ENCODE measurements at places on chromosomes 7 and 10.
A peak's percentile ranks its signal among the peaks of the same experiment; 100 is the strongest.

- DNase-seq, result no peak
These were observed 57.6 kb upstream of the LMTK2 start for GRCh38 chr7:98049034-98049433.

DNA sequence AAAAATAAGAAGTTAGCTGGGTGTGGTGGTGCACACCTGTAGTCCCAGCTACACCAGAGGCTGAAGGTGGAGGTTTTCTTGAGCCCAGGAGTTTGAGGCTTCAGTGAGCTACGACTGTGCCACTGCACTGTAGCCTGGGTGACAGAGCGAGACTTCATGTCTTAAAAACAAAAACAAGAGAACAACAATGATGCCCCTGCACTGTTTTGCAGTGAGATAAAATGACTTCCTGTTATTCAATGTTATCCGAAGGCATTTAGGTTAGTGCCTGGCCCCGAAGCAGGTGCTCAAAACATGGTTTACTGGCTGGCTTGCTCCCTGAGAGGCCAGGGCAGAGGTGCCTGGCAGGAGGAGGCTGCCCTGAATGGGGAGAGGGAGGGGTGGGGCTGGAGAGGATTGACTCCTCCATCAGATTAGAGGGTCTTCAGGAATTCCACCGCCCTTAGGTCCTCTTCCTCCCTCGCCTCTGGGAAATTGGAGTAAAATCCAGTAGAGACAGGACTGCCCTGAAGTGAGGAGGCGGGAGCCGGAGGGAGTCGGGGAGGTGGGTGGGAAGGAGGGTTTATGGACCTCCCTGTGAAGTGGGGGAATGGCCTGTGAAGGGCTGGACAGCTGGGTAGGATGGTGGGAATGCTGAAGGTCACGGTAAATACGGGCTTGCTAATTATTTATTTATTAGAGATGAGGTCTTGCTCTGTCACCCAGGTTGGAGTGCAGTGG lies 6.8 kb upstream of the CLDN4 start:
- DNase-seq, result peak; percentile 1

DNA sequence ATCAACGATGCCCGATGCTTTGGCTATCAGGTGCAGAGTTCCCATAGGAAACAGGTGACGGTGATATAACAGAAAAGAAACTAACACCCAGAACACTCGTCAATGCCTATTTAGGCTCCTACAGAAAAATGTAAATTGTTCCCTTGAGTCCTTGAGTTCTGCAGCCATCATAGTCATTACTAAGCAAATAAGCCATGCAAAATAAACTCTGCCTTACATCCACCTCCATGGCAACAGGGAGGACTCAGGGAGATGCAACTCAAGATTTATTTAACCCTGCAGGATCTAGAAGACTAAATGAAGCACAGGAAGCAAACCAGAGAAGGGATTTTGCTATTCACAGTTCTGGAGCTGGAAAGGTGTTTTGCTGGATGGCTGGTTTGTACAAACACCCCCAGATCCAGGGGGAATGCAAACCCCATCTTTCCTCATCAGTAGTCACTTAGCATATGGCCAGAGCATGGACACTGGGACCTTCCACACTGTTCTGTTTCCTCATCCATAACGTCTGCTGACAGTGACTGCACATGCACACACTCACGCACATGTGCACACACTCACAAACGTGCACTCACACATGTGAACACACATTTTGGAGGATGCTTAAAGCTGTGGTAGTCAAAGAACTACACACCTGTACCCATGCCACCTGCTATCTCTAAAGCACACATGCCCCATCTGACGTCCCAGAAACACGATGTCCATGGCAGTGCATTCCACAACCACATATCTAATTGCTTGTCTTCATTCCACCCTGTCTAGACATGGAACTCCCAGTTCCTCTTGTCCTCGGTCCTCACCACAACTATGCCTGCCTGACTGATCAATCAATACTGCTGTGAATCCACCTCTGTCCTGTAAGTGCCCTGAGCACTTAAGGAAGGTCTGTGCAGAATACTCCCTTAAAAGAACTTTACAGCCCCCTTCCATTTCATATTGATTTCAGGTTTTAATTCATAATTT lies 178.2 kb downstream of the COBL start:
- DNase-seq, result no peak

DNA sequence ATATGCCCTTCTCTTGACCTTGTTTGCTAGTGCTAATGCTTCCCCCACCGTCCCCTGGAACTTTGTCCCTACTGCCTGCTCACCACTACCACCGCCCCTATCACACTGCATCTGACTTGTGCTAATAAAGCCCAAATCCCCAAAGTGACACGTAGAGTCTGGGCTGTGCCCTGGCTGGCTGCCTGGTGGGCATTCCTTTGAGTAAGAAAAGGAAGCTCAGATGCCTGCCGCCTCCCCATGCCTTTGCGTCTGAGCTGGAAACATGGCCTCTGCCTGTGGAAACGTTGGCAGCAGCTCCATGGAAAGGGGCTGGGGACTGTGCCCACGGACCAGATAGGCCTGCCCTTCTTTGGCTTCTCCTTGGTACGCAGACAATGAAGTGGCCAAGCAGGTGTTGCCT lies 138.3 kb downstream of the CYP26A1 start:
- no peak for DNase-seq

- no peak for DNase-seq
These were observed 176.0 kb upstream of the AKR1E2 start for GRCh38 chr10:4649886-4650508.

DNA sequence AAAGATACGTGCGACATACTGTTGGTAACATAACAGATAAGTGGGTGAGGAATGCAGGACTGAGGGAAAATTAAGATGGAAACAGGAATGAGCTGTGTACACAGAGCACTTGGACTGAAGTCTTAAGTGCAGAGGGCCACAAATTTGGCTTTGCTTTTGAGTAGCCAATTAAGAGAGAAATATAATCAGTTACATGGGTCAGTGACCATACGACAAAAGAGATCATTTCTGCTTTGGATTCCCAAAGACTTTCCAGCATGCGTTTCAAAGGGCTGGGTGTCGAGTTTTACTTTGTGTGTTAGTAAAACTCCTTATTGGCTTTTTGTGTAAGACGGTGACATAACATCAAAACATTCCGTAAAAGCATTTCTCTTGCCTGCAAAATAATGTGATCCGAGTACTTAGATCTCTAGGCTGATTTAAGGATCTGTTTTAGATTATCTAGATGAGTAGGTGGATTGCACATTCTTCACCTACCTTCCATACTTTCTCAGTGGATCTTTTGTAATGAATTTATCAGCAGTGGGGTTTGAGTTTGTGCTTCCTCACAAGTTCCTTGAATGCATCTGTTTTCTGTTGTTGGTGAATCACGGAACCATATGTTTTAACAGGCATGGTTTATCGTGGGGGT lies 7.5 kb downstream of the RABGEF1 start:
- DNase-seq, result no peak

- no peak for DNase-seq
These were observed 500.3 kb upstream of the MKI67 start for GRCh38 chr10:128626397-128627000.

DNA sequence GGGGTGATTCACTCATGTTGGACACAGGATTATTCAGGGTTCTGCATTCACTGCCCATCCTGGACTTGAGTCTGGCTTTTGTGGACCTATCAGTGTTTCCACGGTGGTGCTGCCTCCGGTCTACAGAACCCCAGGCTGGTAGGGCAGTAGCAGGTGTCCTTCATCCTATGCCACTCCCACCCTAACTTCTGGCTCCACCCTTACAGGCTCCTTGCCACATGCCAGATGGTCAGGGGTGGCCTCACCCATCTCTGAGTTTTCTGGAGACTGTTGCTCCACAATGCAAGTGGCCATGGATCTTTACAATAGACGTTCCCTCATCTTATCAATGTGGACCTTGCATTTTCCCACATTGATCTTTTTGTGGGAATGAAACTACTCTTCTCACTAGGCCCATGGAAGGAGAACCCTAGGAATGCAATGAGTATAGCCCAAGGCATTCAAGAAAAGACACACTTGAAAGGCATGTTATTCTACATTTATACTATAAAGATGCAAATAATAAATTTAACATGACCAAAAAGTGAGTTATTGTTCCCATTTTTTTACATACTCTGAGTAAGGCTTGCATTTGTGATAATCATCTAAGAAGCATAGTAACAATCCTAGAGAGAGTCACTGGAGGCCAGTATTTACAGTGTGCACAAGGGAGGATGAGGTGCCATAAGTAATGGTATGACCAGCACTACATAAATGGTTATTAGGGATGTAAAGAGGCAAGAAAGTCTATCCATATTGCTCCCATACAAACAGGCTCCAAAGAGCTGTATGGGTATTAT lies 57.4 kb upstream of the ADO start:
- DNase-seq, result no peak

Measured in HEK293T (cell line).